ENCODE measurements at places on chromosomes 12 and 14. TPM values are rescaled to one million over a fixed set of nuclear protein-coding genes. Genes with fewer than 3 reads are reported as not detected.

The EP400 gene
- 19.2 TPM for total RNA-seq

The TAS2R13 gene
- total RNA-seq = 4.7 TPM

The RASSF8 gene
- total RNA-seq = 54.9 TPM

The RAD9B gene
- 0.29 TPM for total RNA-seq

The CPNE6 gene
- total RNA-seq = not detected

The FGF6 gene
- total RNA-seq = not detected

The CD69 gene
- not detected for total RNA-seq

The CISTR gene
- total RNA-seq = not detected

The OR6C75 gene
- total RNA-seq = not detected

The IFNG-AS1 gene
- total RNA-seq = not detected

The TMCC3 gene
- 0.83 TPM for total RNA-seq

The MAP3K9 gene
- total RNA-seq = 0.15 TPM

The SMCO3 gene
- total RNA-seq = 0.15 TPM

Measured in smooth muscle cell of trachea (primary cell).